Central memory CD4-positive, alpha-beta T cell (primary cell): ENCODE measurements at places on chromosomes 3 and 15.

DNA sequence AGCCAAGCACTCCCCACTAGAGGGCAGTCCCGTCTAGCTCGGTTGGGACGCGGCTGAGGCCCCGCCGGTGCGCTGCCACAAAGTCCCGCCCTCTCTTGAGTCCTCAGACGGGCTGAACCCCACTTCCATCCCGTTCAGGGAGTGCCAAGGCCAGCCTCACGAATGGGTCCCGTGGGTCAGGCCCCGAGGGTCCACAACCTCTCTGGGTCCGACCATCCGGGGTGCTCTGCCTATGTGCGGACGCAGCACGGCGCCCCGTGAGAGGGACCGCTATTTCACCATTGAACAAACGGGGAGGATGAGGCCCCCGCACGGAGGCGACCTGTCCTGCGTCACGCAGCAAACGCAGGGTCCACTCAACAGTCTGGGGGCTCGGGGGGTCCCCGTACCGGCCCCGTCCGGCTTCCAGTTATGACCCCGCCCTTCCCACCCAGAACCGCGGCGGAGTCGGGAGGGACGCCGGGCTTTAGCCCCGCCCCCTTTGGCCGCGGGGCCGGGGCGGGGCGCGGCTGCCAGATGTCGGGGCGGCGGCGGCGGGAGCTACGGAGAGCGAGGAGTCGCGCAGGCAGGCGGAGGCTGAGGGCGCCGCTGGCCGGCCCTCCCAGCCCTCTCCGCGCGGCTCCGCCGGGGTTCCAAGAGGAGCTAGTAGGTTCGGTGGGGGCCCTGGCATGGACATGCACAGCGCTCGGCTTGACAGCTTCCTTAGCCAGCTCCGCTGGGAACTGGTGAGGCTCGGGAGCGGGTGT is at the start of gene INKA1:
TSS of gene INKA1 (plus strand) at position 543 of the 746 bp plus-strand sequence. CDS start at position 675, 132 bp downstream.
- peak; percentile 85 for DNase-seq

- no peak for DNase-seq
These were observed 267.5 kb upstream of the NR2E3 start for GRCh38 chr15:71542836-71543235.

- no peak for DNase-seq
These were observed 26.2 kb downstream of the IDH3A start for GRCh38 chr15:78175330-78175729.

DNA sequence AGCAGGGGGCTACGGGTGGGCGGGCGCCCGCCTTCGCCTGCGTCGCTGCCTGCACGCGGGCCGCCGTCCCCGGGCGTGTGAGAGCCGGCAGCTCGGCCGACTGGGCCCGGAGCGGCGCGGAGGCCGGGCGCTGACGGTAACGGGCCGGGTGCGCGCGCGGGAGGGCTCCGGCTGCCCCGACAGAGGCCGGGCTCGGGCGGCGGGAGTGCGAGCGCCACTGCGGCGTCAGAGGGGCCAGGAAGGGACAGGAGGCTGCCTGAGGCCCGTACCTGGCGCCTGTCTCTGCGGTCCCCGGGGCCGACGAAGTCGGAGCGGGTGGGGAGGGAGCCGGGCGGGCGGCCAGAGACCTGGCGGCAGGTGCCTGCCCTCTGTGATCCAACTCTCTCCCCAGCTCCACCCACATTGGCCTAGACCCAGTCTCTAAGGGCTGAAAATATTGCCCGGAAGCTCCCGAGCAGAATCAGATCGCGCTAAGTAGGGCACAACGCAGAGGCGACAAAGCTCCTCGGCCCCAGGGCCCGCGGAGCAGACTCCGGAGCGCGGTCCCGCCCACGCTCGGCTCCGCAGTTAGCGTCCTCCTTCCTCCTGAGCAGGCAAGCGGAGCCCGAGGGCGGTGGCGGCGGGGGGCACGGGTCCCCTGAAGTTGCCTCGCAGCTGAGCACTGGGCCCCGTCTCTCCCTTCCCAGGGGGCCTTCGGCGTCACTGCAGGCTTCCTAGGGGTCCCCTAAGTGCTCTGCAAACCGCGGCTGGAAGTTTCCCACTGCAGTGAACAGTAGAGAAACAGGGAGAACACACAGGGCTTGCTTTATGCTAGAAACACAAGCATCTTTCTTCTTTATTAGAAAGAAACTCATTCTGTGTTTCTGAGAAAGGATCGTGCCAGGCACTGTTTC is at the start of gene MAN2A2:
TSS of gene MAN2A2 (plus strand) at position 463 of the 893 bp plus-strand sequence. CDS start 906 bp downstream, outside the sequence.
- peak; percentile 68 for DNase-seq

DNA sequence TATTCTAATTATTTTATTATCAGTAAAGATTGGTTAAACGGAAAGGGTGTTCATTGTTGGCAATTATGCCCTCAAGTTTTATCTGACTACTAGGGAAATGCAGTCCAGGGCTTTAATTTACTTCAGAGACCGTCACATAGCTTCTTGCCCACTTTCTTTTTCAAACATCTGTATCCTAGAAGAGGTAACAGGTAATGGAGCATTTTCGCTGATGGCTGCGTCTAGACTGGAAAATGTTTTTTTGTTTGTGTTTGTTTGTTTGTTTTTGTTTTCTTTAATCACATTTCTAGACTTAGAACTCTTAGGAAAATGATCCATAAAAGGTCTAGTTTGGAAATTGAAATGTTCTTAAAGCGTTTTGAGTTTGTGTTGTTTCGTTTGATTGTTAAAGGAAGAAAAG is 71.4 kb downstream of the ANXA2 start:
- no peak for DNase-seq

DNA sequence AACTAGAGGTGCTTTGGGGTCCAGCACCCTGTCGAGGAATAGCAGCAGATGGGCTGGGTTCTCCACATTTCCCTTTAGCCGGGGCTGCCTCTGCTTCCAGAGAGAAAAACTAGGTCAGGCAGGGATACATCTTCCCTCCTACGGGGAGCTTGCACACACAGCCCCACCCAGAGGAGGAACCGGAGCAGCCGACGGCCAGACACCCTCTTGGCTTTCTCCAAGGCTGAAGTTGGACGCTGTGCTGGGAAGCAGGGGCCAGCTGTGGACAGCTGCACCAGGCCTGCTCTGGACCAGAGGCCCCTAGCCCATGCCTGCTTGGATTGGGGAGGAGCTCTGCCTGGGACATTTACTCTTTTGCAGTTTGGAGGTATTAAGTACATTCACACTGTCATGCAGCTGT is 44.7 kb upstream of the NR2C2 start:
- no peak for DNase-seq

- DNase-seq: no peak
These were observed 288.7 kb upstream of the RORA start for GRCh38 chr15:61517776-61518175.

- no peak for DNase-seq
These were observed 794.7 kb upstream of the GBE1 start for GRCh38 chr3:82556113-82556512.

- DNase-seq: no peak
These were observed 27.2 kb downstream of the CRTAP start for GRCh38 chr3:33141006-33141405.
